ENCODE measurements at places on chromosomes 13 and 19. TPM values are rescaled to one million over a fixed set of nuclear protein-coding genes. Genes with fewer than 3 reads are reported as not detected.

Gene CLDND2
- 0.10 TPM for total RNA-seq

Gene ANKLE1
- total RNA-seq: 0.94 TPM

Gene KIR3DL1
- 1.6 TPM for total RNA-seq

Gene DENND1C
- total RNA-seq: 23.9 TPM

Gene LRRC63
- total RNA-seq: 0.21 TPM

Gene PCSK4
- 1.2 TPM for total RNA-seq

Gene ALDH16A1
- total RNA-seq: 13.7 TPM

Gene EHD2
- total RNA-seq: 0.42 TPM

Gene PROZ
- 0.10 TPM for total RNA-seq

Gene C19orf73
- total RNA-seq: 3.5 TPM

Gene CCNA1
- total RNA-seq: not detected

Gene LIPE
- 2.5 TPM for total RNA-seq
